ENCODE measurements at places on chromosomes 12 and 14.

GRCh38 chr12:34603382-34604035, 581.2 kb downstream of the ALG10 start:
- no peak for DNase-seq

GRCh38 chr12:74193191-74193590, 344.4 kb upstream of the ATXN7L3B start:
- DNase-seq, result no peak

DNA sequence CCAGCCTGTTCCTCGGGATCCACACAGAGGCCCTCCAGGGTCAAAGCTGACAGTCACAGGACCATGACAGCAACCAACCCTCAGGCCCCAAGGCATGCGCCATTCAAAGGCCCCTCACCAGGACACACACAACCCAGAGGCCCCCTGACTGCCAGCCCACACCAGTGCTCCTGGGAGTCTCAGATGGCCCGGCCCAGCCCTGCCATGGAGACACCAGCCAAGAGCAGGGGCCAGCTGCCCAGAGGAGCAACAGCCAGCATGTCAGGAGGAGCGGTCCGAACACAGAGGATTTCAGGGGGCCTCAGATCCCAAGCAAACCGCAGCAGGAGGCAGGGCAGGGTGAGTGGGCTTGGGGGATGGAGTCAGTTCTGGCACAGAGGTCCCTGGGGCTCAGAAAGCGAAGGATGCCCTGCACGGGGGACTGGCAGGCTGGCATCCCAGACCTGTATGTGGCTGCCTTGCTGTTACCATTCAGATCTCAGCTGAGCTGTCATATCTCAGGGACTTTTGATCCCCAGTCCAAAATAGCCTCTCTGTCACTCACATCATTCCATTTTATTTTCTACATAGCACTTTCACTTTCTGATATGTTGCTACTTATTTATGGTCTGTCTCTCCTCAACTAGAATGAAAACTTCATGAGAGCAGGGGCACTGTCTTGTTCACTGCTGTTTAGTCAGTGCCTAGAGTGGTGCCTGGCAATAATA, 4.8 kb downstream of the TMEM229B start:
- no peak for DNase-seq

DNA sequence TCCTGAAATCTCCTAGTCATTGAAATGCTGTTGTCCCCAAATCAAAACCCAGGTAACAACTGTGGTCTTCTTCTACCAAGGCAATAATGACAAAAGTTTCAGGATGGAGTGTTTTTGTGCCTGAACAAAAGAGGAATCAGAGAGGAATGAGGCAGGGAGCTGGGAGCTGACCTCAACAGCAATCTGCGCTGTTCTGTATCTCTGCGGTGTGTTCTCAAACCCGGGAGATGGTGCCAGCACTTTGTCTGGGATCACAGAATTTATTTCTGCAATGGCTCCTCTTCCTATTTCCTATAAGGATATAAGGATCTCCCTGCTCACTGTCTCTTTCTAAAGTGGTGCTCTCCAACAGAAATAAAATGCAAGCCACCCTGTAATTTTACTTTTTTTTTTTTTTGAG, 449 bp upstream of the GLT8D2 start:
- DNase-seq, result no peak

- DNase-seq, result no peak
Observed at GRCh38 chr14:51774209-51774608, 86.2 kb upstream of the GNG2 start.
